ENCODE measurements at places on chromosomes 13 and 19. TPM values are rescaled to one million over a fixed set of nuclear protein-coding genes. Genes with fewer than 3 reads are reported as not detected.

The MEF2B gene
- not detected for total RNA-seq

The MED4 gene
- 35.6 TPM for total RNA-seq

The SYNGR4 gene
- total RNA-seq = not detected

The C1QTNF9 gene
- total RNA-seq = 0.06 TPM

The KIR2DL1 gene
- not detected for total RNA-seq

The ZNF548 gene
- 16.0 TPM for total RNA-seq

The SPRED3 gene
- 1.8 TPM for total RNA-seq

The HMG20B gene
- total RNA-seq = 57.3 TPM

The ODAD3 gene
- under 0.01 TPM for total RNA-seq

The SIRT2 gene
- 52.3 TPM for total RNA-seq

The IRGC gene
- not detected for total RNA-seq

The FAM216B gene
- not detected for total RNA-seq

The SULT2B1 gene
- not detected for total RNA-seq

The PAF1 gene
- 31.6 TPM for total RNA-seq

The NBEA gene
- total RNA-seq = 4.0 TPM

Data from bladder microvascular endothelial cell (primary cell).